ENCODE measurements at places on chromosomes 1 and 21.

- DNase-seq = no peak
Measured at GRCh38 chr1:241527146-241527545, 5.0 kb upstream of the KMO start.

GRCh38 chr21:29638761-29639327 lies 301.0 kb downstream of the GRIK1 start:
- no peak for DNase-seq

GRCh38 chr1:212004895-212005608 lies 30.3 kb downstream of the INTS7 start:
- DNase-seq = no peak

DNA sequence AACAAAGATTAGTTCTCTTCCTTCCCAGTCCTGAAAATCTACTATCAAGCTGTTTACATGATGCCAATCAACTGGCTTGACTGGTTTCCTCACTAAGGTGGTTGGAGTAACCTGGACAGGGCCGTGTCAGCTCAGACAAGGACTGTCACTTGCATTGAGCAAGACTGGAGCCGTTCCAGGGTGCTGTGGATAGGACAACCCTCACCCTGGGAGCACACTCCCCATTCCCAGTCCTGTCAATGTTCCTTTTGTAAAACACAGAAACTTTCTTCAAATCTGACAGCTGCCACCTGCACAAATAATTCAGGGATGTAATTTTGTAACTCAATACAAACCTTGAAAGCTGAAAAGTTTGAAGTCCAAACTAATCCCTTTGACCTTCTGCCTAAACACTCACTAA lies 31.4 kb downstream of the PLPP3 start:
- DNase-seq = no peak

GRCh38 chr1:22452481-22452957 lies 868 bp downstream of the ZBTB40 start:
- peak; percentile 29 for DNase-seq

- no peak for DNase-seq
Measured at GRCh38 chr1:31390071-31390470, 17.2 kb upstream of the FABP3 start.
